ENCODE measurements at places on chromosomes 11 and 22. TPM values are rescaled to one million over a fixed set of nuclear protein-coding genes. Genes with fewer than 3 reads are reported as not detected.

The YIF1A gene
- total RNA-seq, result 108 TPM

The ASPHD2 gene
- 0.87 TPM for total RNA-seq

The PHF21B gene
- total RNA-seq, result not detected

The ASCL2 gene
- not detected for total RNA-seq

The SYCE3 gene
- not detected for total RNA-seq

The SCGB2A2 gene
- not detected for total RNA-seq

The CHRNA10 gene
- not detected for total RNA-seq

The PDXP gene
- 12.8 TPM for total RNA-seq

The IGLL1 gene
- total RNA-seq, result not detected

The DEUP1 gene
- not detected for total RNA-seq
